Activated T-helper 1 cell treated with anti-CD3 and anti-CD28 coated beads, Interleukin-12 subunit alpha, Interleukin-12 subunit beta, Interleukin-2, Interleukin-4 antibody, amounts not matched to agents 30 ng/mL and 10 ng/mL and 1 ng/mL, durations not matched to agents 14 hours and 24 hours and 36 hours (primary cell): ENCODE measurements at places on chromosomes 16 and 17.

DNA sequence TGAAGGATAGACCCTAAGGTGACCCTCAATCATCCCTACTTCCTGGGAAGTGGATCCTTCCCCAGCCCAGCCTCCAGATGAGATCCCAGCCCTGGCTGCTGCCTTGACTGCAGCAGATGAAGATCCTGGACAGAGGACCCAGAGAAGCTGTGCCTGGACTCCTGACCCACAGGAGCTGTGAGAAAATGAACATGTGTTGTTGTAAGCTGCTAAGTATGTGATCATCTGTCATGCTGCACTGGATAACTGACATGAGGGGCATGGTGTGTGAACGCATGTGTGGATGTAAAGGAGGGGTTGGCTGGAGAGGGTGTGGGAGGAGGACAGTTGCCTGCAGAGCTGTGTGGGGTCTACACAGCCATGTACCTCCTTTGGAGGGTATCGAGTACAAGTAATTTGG is 69.3 kb downstream of the SLC5A11 start:
- DNase-seq = no peak

DNA sequence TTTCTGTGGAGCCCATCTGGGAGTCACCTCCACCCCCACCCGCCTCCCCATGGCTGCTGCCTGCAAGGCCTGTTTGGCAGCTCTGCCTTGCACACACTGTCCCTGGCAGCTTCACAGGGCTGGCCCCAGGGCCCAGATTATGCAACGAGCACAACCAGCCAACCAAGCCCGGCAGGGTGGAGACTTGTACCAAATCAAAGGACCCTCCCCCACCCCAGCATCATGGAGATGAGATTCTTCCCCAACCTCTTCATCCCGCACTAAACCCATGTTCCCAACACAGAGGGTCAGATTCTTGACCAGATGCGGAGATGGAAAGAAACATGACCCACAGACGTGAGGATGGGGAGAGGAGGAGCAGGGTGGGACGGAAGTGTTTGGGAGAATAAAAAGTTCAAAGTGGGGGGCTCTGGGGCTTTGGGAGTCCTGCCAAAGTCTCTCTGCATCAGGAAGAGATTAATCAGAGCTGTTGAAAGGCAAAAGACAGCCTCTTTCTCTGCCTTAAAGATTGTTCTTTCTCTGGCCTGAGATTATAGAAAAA is 3.8 kb downstream of the SMARCD2 start:
- no peak for DNase-seq

DNA sequence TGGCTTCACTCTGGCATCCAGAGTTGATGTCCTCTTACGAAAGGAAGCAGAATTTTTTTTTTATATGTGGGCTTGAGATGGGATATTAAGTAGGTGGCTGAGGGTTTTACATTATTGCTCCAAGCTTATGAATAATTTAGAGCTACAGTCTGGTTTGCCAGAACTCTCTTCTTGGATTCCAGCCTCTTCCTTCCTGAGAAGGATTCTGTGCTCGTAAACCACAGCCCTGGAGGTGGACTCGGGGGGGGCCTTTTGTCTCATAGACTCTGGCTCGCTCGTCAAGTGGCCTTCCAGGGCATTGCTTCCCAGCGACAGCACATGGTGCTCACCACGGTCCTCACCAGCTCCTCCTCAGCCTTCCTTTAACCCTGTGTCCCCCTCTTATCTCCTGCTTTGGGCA is 43.2 kb downstream of the TMEM11 start:
- DNase-seq = no peak

DNA sequence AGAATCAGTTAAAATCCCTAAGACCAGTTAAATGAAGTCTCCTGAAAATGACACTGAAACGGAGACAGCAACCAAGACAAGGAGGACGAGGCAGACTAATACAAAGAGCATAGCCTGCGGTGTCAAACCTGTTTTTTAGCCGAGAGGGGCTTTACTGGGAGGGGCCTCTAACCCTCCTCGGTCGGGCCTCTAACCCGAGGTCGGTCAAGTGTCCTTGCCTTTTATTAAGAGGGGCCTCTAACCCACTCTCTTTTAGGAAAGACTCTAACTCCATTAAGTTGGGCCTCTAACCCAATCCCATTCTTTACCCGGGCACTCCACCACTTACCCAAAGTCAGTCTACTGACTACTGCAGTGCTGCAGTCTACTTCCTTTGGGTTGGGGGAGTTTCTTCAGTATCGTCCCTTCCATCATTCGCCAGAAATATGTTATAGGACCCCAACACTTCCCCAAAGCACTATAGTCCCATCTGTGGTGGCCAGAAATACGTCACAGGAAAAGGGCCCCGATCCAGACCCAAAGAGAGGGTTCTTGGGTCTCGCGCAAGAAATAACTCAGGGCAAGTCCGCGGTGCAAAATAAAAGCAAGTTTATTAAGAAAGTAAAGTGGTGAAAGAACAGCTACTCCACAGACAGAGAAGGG is 39.2 kb upstream of the ARL4D start:
- DNase-seq = no peak

DNA sequence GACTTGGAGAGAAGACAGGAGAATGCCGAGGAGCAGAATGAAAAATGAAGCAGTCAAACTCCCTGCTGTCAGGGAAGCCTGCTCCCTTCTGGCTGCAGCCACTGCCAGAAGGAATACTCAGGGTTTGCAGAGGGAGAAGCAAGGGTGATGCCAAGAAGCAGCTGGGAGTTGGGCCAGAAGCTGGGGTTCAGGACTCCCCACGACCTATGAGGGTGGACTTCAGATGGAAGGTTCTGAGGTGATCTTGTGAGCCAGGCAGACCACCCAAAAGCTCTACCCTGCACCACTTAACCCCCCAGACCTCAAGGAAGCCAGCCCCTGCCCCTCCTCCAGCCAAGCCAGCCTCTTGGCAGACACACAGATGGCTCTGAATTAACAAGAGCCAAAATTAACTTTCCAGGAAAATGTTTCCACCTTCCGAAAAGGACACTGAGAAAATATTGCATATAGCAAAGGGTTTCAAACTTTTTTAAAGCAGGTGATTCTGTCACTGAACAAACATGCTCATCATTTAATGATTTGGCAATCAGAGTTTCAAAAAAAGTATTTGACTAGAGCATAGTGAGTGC is 126.0 kb upstream of the ERCC4 start:
- no peak for DNase-seq

DNA sequence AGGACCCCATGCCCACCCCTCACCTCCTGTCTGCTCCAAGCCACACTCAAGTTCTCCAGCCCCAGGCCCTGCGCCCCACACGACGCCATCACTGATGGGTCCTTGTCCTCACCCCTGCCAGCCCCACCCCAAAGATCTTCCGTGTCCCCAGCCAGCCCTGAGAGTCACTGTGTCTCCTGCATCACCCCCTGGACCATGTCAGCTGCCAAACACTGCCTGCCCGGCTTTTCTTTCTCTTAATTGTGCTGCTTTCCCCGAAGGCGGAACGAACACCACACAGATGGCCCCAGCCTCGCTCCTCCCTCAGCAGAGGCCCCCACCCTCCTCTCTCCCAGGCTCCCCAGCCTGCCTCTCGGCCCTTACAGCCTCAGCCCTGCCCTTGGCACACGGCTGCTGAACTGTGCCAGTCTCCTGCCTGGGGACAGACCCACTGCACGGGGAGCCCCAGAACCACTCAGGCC is 4.8 kb upstream of the GAA start:
- DNase-seq = no peak

GRCh38 chr16:56226187-56226586 is 34.9 kb downstream of the GNAO1 start:
- DNase-seq = no peak

DNA sequence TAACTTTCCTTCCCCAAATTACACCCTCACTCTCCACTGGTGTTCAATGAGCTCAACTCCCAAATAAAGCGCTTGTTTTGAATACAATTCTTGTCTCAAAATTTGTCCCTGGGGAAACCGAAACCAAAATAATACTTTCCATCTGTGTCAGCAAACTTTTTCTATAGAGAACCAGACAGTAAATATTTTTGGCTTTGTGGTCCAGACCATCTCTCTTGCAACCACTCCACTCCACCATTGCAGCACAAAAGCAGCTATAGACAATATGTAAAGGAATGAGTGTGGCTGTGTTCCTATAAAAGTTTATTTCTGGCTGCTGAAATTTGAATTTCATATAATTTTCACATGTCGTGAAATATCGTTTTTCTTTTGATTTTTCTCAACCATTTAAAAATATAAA is 84.6 kb upstream of the ERCC4 start:
- no peak for DNase-seq

- DNase-seq = no peak
Measured at GRCh38 chr16:67560827-67561342, 1.4 kb upstream of the CTCF start.

GRCh38 chr17:41692722-41693521 is 4.2 kb downstream of the EIF1 start:
- no peak for DNase-seq

DNA sequence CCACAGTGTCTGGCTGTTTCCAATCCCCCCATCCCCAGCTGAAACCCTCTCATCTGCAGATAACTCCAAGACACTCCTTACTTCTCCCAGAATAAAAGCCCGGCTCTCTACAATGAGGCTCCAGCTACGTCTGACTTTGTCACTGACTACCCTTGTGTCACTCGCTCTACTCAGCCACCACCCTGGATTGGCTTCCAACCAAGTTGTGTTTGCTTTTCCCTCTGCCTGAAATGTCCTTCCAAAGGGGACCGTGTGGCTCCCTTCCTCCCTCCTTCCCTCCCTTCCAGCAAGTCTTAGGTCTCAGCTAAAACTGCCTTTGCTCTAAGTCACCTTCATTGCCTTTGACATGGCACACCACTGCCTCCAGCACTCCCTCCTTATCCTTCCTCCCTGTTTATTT is 42.8 kb downstream of the CDH1 start:
- no peak for DNase-seq

GRCh38 chr16:79985606-79986005 is 385.1 kb upstream of the MAF start:
- no peak for DNase-seq

GRCh38 chr17:75059369-75060345 is 12.6 kb downstream of the KCTD2 start:
- no peak for DNase-seq

DNA sequence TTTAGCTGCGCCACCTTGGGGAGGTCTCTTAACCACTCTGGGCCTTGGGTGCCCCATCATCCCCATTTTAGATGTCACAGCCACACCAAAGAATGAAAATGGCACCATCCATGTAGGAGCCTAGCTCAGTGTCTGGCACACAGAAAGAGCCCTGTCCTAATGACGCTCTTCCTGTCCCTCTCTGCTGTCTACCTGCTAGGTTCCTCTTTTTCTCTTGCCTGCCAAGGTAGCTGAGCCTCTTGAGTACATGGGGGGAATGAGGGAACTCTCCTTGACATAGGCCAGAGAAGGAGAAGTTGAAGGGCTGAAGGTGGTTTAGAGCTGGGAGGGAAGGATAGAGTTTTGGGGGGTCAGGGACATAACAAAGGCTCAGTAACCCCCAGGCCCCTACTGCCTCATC is 1.8 kb downstream of the RUNDC3A start:
- no peak for DNase-seq

- no peak for DNase-seq
Measured at GRCh38 chr17:19713462-19713861, 2.9 kb downstream of the SLC47A2 start.

GRCh38 chr17:61464843-61465180 is 12.6 kb downstream of the TBX4 start:
- DNase-seq = no peak

GRCh38 chr16:72788269-72788809 is 259.6 kb downstream of the ZFHX3 start:
- no peak for DNase-seq

DNA sequence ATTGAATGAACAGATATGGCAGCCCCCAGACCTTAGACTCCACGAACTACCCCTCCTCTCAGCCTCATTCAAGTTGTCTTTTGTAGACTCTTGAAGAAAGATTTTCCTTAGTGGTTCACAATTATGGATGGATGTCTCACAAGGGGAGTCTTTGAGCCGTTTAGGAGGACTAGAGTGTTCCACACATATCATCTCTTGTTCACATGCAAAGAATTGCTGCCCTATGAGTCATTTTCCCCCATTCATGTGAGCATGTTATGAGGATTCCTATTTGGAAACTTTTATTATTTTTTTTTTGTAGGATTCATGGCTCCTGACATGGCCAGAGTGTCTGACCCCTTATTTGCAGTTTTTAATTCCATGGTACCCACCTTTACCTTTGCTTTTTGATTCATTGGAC is 237.1 kb downstream of the SHISA9 start:
- DNase-seq = no peak

GRCh38 chr17:44557651-44558285 is 484 bp downstream of the FZD2 start:
- DNase-seq = peak; percentile 9
